ENCODE measurements at places on chromosomes 12 and 14.

- no peak for DNase-seq
Observed at GRCh38 chr12:46983393-46983793, 96.0 kb upstream of the PCED1B start.

DNA sequence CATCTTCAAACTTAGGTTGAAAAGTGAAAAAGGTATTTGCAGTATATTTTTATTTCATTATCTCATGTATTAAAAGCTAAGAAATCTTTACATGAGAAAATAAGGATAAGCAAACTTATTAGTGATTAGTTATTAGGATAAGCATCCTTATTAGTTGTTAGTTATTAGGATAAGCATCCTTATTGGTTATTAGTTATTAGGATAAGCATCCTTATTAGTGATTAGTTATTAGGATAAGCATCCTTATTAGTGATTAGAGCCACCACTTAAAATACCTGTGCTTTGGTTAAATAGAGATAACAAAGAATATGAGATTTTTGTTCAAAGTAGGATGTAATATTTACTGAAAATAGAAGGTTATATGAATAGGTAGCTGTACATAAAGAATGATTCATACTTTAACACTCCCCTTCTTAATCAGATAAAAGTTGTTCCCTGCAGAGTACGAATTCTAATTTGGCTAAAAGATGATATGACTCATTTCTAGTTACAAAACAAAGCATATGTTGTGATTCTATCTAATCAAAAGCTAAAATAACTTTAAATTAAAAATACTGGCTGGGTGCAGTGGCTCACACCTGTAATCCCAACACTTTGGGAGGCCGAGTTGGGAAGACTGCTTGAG lies 56.4 kb downstream of the KDM5A start:
- DNase-seq = no peak

- DNase-seq = no peak
Observed at GRCh38 chr12:93684716-93685115, 7.5 kb downstream of the CRADD start.

DNA sequence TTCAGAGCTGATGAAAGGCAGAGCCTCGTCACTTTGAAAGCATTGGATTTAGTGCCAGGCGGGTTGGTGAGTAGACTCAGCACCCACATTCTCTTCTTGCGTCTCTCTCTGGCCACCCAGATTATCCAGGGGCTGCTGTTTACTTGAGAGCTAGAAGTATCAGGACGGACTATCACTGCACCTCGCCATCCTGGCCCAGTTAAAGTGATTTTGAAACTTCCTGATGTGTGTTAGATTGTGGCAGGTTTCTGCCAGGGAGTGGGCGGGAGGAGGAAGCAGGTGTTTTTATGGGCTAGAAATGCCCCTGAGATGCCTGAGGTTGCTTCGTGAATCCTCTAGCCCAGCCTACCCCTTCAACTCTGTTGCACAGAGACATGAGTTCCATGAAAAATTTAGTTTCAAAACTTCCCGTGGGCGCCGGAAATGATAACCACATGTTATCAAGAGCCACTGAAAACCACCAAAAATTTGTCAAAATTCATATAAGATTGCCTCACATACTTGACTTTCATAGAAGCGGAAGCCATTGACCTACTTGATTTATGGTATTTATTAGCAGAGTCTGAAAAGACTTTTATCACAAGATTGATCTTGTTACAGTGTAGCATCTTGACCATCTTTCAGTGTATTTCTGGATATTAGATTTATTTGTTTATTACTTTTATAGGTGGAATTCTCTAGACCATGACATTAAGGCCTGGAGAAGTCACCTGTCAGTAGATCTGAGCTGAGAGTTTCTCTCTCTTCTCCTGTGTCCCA lies 466.0 kb downstream of the RAD51B start:
- no peak for DNase-seq

- no peak for DNase-seq
Observed at GRCh38 chr12:25716842-25717241, 163.8 kb upstream of the LMNTD1 start.

- no peak for DNase-seq
Observed at GRCh38 chr12:63816031-63816430, 28.5 kb upstream of the SRGAP1 start.

DNA sequence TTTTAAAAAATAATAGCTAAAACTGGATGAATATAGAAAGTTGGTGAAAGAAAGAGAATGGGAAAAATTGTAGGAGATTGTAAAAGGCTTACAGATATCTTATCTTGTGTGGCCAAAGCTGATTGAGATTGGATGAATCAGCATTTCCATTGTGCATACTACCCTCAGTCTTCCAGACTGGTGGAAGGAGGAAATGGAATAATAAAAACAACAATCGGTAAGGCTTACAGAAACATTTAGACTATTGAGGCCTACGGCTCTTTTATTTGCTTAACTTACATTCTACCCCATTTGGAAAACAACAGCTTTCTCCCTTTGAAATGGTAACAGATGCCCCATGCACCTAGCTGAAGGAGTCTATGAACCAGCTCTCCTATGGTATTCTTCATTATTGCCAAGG lies 129.8 kb downstream of the PTPRB start:
- no peak for DNase-seq

DNA sequence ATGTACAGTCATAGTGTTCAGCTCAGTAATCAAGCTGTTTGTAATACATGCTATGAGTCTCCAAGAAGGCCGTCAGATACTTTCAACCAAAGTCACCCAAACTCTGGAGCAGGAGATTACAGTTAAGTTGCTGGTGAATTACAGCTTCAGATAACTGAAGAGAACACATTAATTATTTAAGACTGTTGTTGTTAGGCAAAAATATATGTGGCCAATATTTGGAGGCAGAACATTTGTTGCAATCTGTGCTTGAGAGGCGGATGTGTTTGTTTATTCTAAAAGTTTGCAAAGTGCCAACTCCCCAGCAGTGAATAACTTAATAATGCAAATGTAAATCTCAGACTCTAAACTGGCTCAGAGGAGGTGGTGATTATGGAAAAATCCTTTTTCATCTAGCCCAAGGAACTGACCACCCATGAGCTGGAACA lies 300.7 kb upstream of the TBX3 start:
- no peak for DNase-seq

DNA sequence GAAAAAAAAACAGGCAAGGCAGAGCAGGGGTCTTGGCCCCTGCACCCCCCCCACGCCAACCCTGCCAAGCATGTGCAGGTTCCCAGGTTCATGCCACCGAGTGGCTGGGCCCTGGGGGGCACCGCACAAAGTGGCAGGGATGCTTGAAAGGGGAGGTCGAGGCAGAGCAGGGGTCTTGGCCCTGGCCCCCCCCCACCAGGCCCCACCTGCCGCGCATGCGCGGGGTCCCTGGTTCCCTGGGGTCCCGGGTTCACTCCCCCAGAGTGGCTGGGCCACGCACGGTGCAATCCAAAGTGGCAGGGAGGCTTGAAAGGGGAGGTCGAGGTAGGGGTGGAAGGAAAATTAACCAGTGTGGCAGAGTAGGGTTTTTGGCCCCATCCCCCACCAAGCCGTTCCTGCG lies 312.2 kb downstream of the ALG10 start:
- DNase-seq = no peak

- DNase-seq = no peak
Observed at GRCh38 chr14:20343862-20344220, 406 bp downstream of the PARP2 start.

GRCh38 chr14:25086081-25086480 lies 36.1 kb upstream of the STXBP6 start:
- no peak for DNase-seq
